Choroid plexus epithelial cell (primary cell): ENCODE measurements at places on chromosomes 13 and 19.

GRCh38 chr19:17766543-17767131 lies 15.4 kb downstream of the FCHO1 start:
- DNase-seq = peak; percentile 91

GRCh38 chr13:29193083-29193482 lies 372.9 kb downstream of the MTUS2 start:
- DNase-seq = no peak

GRCh38 chr13:99556867-99557443 lies 55.7 kb downstream of the TM9SF2 start:
- no peak for DNase-seq

GRCh38 chr13:50720861-50721671 lies 122.4 kb downstream of the DLEU7 start:
- no peak for DNase-seq

DNA sequence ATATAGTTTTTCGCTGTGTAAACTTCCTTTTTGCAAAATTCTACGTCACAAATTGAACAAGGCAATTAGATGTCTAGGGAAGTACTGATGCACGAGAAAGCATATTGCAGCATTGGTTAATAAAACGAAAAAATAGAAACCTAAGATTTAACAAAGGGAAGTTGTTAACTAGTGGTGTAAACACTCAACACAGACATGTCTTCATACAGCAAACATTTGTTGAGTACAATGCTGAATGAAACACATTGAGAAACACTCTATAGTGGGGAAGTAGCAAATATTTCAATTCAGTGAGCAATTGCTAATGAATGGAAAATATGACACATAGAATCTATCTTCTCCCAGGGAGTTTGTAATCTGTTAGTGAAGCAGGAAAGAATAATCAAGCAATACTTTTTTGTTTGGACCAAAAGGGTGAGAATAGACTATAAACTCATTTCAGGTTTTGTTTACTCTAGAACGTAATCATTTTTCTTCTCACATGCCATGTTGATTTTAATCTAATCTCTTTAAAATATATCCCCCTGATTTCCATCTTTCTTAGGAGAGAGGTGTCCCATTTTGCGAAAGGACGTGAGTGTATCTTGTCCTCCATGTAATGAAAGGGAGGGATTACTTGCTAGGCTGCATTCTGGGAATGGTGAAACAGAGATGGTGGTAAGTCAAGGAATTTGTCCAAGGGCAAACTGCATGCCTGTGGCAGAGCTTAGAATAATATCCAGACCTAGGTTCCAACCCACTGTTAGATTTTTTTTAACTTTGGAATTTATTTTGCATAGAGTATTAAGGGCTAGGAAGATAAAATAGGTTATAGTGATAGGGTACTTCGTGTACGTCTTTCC lies 1.7 kb upstream of the ANKRD10 start:
- DNase-seq = peak; percentile 89

- DNase-seq = no peak
Measured at GRCh38 chr13:31110617-31111016, 51.1 kb downstream of the HSPH1 start.

DNA sequence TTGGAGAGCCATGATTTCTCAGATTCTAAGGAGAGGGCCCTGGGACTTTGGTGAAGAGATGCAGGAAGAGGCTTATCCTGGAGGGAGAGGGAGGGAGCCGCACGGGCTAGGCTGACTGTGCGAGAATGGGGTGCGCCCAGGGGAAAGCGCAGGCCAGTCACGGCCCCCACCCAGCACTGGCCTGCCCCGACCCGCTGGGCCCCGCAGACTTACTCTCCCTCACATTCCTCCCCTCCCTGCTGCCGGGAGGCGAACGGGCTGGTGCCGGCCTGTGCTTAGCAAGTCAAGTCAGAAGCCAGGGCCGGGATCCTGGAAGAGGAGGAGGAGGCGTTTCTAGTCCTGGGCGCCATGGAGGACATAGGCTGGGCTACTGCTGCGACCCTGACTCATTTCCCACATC lies 120.0 kb downstream of the CRYL1 start:
- no peak for DNase-seq

DNA sequence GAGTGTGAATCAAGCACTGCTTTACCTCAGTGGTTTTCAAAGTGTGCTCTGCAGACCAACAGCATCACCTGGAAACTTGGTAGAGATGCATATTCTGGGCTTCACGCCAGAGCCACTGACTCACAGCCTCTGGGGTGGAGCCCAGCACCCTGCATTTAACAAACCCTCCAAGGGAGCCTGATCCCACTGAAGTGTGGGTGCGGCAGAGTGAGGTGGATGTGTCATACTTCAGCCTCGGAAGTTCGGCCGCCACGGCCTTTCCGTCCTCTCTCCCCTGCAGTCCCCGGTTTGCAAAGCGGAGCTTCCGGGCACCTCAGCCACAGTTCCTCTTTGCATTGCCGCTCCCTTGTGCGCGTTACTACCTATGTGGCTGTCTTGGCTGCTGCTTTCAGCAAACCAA lies 33.3 kb upstream of the MICU2 start:
- DNase-seq = peak; percentile 49

GRCh38 chr13:94087100-94087499 lies 392.4 kb downstream of the DCT start:
- DNase-seq = no peak

DNA sequence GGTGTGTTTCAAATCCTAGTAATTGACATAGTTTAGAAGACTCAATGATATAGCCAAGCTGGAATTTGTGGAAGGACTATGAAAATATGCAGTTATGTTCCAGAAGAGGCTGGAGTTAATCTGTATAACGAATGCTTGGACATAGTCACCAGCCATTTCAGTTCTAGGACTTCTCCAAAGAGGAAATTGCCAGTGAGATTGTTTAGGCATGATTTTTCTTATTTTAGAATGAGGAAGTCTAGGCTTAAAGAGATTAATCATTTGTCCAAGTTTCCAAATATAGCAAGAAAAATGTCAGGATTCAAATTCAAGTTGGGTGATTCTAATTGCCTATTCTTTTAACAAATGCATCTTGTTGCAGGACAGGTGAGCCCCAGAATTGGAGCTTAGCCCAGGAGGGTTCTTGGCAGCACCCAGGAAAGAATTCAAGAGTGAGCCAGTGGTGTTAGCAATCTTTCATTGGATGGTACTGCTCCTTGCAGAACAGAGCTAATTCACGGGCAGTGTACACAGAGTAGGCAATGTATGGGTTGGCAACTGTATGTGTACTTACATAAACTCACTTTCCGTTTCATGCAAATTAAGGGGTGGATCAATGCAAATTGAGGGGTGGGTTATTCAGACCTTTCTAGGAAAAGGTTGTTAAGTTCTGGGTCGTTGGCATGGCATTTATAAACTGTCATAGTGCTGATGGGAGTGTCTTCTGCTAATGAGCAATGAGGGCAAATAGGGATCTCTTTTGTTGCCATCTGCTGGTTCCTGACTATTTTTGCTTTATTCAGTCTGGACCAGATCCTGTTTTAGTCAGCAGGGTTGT lies 763.1 kb upstream of the SLITRK1 start:
- peak; percentile 16 for DNase-seq

GRCh38 chr13:112063807-112064206 lies 3.1 kb upstream of the SOX1 start:
- no peak for DNase-seq

DNA sequence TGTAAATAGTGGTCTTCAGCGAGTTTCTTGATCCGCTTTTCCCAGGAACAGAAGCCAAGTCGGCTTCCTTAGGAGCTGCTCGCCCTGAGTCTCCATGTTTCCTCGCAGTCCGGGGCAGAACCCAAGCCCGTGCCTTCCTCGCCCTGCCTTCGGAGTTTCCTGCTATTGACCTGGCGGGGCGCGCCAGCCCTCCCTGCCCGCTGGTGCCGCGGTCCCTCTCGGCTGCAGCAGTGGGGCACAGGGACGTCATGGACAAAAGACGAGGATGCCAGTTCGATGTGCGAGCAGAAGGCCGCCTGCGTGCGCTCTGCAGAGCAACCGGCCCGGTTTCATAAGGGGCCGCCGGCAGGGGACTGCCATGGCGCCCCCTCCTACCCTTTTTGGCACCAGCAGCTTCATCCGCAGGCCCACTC lies 156.6 kb downstream of the TM9SF2 start:
- peak; percentile 43 for DNase-seq

GRCh38 chr19:3849092-3849491 lies 19.7 kb downstream of the ZFR2 start:
- DNase-seq = peak; percentile 23

GRCh38 chr13:68190818-68191217 lies 960.7 kb upstream of the PCDH9 start:
- peak; percentile 53 for DNase-seq

- DNase-seq = no peak
Measured at GRCh38 chr13:44302940-44303575, 70.6 kb upstream of the SERP2 start.

DNA sequence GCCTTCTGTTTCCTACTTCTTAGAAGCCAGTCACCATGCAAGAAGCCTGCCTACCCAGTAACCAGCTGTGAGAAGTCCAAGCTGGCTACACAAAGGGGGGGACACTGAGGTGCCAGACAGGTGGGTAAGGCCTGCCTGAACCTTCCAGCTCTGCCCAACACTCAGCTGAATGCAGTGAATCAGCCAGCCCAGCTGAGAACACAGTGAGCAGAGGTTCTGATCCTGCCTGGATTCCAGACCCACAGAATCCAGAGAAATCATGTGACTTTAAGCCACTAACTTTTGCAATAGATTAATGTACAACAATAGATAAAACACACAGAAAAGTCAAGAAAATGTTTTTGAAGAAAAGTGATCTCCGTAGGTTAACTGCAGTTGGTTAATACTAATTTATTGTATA lies 151.7 kb downstream of the EFNB2 start:
- peak; percentile 71 for DNase-seq

- DNase-seq = no peak
Measured at GRCh38 chr19:40466219-40466984, 399 bp upstream of the SPTBN4 start.

- DNase-seq = peak; percentile 30
Measured at GRCh38 chr19:28290963-28291657, 921.8 kb downstream of the UQCRFS1 start.

GRCh38 chr13:39407786-39408185 lies 195.2 kb downstream of the LHFPL6 start:
- DNase-seq = no peak

DNA sequence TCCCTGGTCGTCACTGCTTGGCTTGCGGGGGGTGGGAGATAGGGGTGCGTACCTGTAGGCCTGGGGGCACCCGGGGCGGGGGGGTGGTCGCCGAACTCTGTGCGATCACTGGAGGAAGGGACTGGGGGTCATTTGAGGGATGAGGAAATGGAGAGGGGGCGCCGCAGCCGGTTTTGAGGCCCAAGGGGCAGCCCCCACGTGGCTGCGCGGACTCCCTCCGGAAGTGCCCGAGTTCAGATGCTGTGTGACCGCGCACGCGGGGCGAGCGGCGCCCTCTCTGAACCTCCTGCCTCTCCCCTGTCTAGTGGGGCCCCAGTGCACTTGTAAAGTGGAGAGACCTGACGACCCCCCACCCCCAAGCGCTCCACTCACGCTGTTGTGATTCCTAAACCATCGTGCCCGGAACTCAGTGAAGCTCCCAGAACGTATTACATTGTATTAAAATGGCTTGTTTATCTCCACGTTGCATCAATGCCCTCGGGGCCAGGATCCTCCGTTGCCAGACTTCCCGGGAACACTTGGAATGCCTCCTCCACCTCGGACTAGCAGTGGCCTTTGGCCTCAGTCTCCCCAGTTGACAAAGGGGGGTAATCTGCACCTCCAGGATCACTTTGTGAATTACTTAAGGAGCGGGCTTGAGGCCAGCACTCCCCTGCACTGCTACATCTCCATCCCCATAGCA lies 3.0 kb upstream of the NANOS3 start:
- no peak for DNase-seq

DNA sequence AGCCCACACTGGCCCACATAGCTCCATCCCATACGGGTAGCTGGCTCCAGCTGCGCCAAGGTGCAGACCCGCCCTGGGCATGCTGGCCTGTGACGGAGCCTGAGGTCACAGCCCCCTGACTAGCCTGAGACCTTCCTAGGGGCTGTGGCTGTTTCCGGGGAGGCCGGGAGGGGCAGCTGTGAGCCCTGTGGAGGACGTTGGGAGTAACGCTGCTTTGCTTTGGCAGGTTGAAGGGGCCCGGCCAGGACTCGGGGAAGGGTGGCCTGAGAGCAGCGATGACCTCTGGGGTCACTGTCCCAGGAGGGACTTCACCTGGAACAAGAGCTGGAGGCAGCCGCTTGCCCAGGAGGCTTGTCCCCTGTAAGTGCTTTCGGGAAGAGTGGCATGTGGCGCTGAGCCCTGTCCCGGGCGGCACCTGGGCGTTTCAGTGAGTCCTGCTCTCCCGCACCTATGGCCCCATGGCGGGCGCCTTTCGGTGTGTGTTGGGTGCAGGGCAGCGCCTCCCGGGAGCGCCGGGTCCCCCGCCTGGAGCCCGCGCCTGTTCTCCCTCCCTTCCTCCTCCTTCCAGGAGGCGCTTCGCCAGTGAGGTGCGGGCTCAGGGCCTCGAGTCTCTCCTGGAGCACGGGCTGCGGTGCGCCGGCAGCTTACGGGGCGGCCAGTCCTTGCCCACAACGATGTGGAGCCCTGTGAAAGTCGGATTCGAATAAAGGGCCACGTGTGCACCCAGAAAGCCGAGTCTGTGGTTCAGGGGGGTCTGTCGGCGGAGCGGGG lies 1.1 kb upstream of the FAM174C start:
- no peak for DNase-seq
